ENCODE measurements at places on chromosomes 16 and 17.

GRCh38 chr17:63676584-63676983, 23.3 kb downstream of the LIMD2 start:
- DNase-seq = no peak

- no peak for DNase-seq
Measured at GRCh38 chr16:86052115-86052670, 153.2 kb downstream of the IRF8 start.

DNA sequence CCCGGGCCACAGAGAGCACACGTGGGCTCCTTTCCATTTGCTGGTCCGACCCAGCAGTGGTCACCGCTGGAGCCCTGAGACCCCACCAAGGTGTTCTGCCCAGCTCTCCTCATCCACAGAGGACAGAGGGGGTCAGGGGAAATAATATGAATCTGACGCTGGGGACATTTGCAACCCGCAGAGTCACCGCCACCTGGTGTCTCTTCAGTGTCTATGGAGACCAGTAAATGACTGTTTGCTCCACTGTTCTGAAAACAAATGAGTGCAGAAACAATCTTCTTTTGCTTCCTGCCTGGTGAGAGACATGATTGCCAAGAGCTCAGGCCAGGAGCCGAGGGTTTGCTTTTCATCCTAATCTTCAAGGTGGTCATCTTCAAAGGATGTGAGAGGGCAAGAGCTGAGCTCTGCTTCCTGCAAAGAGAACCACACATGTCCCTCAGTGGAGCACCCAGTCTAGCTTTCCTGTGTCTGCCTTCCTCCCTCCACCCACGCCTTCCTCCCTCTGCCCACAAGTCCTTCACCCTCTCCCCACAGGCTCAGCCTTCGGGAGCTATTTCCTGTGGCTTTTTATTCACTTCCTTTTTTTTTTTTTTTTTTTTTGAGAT, 14.7 kb upstream of the KLHDC4 start:
- peak; percentile 7 for DNase-seq

- DNase-seq = no peak
Measured at GRCh38 chr17:29412780-29413565, 22.8 kb downstream of the TAOK1 start.

- DNase-seq = no peak
Measured at GRCh38 chr17:30961209-30962188, 9.3 kb upstream of the RNF135 start.

DNA sequence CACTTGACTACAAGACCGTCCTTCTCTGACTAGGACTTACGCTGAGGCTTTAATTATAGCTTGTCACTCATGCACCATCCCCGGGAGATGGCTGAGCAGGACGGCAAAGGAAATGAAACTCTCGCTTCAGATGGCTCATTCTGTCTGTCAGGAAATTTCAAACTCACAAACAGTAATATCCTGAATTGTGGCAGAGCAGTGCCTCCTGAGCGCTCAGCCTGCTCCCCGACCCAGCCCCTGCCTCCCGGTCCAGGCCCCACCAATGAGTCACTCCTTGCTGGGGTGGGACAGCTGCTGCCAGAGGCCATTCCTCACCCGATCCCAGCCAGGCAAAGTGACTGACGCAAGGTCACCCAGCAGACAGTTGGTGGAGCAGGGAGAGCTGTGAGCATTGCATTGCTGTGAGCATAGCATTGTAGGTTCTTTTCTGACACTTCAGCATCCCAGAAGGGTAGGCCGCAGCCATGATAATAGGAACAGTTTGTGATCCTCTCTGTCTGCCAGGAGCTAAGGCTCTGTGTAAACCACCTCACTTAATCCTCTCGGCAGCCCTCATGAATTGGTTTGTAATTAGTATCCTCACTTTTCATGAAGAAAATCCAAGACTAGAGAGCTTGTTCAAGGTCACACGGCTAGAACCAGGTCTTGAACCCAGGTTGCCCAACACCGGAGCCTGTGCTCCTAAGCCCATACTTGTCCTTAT, 20.9 kb downstream of the CCDC182 start:
- no peak for DNase-seq
